ENCODE measurements at places on chromosomes 16 and 17. TPM values are rescaled to one million over a fixed set of nuclear protein-coding genes. Genes with fewer than 3 reads are reported as not detected.

Gene ASGR2
- 1.3 TPM for total RNA-seq

Gene TLCD3A
- 15.0 TPM for total RNA-seq

Gene MMP2
- 106 TPM for total RNA-seq

Gene MT1H
- total RNA-seq, result 2.4 TPM

Gene RTN4RL1
- total RNA-seq, result 1.7 TPM

Gene CIBAR2
- total RNA-seq, result 4.9 TPM

Gene CD79B
- total RNA-seq, result not detected

Gene CHST4
- total RNA-seq, result 0.33 TPM

Gene OR1A1
- not detected for total RNA-seq

Gene TBC1D3K
- not detected for total RNA-seq

Gene KCNH4
- total RNA-seq, result not detected

Gene SLC35G6
- total RNA-seq, result not detected

Gene FLOT2
- total RNA-seq, result 73.1 TPM

Data from type B pancreatic cell (in vitro differentiated cells).